ENCODE measurements at places on chromosomes 1 and 21.

DNA sequence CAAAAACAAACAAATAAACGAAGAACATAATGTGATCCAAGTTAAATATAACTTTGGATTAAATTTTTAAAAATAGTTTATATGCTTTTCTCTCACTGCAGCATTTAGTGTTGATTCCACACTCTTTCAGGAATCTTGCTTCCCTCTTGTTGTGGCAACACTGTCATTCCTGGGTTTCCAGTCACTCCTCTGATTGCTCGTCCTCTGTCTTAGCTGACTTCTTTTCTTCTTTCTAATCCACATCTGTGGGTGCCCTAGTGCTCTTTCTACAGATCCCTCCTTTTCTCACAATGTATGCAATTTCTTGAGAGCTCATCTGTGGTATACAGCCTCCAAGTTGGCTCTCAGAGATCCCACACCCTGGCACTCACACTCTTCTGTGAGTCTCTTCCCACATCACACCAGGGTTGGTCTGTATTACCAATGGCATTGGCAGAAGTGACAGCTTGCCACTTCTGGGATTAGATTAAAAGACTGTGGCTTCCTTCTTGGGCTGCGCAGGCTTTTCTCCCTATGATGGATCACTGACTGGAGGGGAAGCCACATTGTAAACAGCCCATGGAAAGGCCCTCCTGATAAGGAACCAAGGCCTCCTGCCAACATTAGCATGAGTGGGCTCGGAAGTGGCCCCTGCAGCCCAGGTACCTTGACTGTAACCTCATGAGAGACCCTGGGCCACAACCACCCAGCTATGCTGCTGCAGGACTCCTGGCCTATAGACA is 11.5 kb upstream of the MYOC start:
- no peak for DNase-seq

GRCh38 chr21:26131554-26131953 is 39.0 kb downstream of the APP start:
- no peak for DNase-seq

- DNase-seq = no peak
Observed at GRCh38 chr21:41100826-41101550, 67.0 kb upstream of the BACE2 start.

- DNase-seq = no peak
Observed at GRCh38 chr1:161177936-161178244, 583 bp upstream of the B4GALT3 start.

- DNase-seq = no peak
Observed at GRCh38 chr1:9448132-9449109, 90.8 kb upstream of the SLC25A33 start.
